Ureter (tissue), 1 donor: ENCODE measurements at places on chromosomes 3 and 15. TPM values are rescaled to one million over a fixed set of nuclear protein-coding genes. Genes with fewer than 3 reads are reported as not detected.

- no peak for DNase-seq
Measured at GRCh38 chr15:36756707-36757106, 177.3 kb downstream of the CDIN1 start.

Gene C3orf49
- total RNA-seq = not detected

- DNase-seq = no peak
Measured at GRCh38 chr3:52555056-52555455, 18.7 kb downstream of the UQCC5 start.

Gene MEIS2
- 74.8 TPM for total RNA-seq

DNA sequence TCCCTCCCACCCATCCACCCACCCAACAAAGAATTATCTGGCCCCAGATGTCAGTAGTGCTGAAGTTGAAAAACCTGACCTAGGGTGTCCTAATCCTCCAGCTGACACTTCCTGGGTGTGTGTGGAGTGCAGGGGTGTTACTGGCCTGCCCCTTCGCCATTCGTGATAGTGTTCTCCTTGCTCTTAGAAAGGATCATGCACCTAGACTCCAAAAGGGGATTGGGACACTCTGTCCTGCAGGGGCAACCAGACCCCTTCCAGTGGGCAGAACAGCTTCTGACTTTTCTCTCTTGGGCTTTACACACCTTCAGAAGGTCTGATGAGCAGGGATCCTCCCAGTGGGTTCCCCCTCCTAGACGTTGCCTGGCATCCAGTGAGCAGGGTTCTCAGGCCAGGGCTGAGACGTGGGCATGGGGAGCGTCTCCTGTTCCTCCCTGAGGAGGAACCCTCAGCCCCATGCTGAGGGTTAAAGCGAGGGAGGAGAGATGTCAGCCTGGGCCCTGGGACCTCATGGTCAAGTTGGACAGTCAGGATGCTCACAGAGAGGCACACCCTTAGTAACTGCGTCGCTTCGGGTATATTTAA lies 75.0 kb downstream of the AAGAB start:
- DNase-seq = no peak

Gene PLCB2
- 26.9 TPM for total RNA-seq

- DNase-seq = no peak
Measured at GRCh38 chr3:141960731-141961130, 84.3 kb downstream of the ATP1B3 start.

GRCh38 chr3:124532071-124532470 lies 198.2 kb upstream of the UMPS start:
- DNase-seq = no peak

Gene CPEB1
- total RNA-seq = 3.7 TPM

Gene CERS3
- total RNA-seq = not detected

Gene CMTM8
- 5.7 TPM for total RNA-seq

DNA sequence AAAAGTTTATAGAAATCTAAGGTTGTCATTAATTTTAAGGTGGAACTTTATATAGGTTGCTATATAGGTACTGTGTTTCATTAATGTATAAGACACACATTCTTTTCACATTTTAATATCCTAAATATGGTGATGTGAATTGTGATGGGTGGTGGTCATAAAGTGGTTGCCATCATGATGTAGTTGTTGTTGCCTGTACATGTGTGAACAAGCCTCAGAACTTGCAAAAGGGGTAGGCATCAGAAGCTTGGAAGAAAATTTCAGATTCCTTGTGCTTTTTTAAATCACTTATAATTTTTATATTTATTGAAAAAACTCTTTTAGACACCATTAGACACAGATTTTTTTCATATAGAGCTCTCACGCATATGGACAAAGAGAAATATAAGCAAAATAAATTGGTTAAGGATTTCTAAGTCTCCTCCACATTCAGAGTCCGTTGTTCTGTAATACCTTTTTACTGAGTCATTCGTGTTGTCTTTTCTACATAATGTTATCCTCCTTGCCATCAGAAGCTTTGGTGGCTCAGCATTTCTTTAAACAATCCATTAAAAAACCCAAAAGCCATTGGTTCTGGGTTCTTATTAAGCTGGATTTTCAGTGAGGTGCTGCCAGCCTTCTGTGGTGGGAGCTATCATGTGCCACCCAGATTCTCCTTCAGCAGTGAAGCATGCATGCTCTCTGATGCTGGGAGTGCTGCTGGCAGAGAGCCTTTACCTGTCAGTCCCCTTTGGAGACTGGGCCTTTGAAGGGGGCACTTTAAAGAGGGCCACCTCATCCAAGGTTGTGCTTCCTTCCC lies 140.4 kb upstream of the GALNT15 start:
- DNase-seq = no peak

- no peak for DNase-seq
Measured at GRCh38 chr3:62803276-62803675, 71.9 kb downstream of the CADPS start.

Gene CNTN3
- 24.5 TPM for total RNA-seq

DNA sequence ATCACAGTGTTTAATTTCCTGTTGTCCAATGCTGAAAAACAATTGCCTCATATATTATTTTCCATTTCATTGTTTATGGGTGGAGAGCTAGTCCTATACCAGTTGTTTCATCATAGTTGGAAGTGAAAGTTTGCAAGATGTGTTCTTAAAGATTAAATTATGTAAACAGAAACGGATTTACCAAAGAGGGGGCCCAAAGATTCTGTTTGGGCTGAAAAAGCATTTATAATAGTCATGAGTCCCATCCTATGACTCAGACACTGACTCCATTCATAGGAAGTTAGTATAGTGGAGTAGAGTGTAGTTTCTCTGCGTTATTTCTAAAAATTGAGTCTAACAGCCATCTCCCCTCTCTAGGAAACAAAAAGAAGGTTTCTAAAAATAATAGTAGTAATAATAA lies 24.3 kb downstream of the NFKBIZ start:
- no peak for DNase-seq

DNA sequence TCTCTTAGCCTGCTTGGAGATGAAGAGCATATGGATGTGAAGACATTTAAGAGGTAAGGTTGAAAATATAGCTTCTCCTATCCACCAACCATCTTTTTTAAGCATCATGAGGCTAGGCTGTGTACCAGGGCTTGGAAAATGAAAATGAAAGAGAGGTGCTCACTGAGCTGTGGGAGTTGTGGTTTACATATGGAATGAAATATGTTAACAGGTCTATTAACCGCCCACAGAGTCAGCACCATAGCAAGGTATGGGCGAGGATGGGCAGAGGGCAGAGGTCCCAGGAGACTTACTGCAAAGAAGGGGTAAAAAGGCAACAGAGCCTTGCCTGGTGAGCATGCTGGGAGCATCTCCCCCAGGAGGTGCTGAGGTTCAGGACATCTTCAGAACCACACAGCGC lies 273.1 kb downstream of the GABRG3 start:
- DNase-seq = no peak
